Anterior cingulate cortex (tissue), 58 donors: ENCODE measurements at places on chromosomes 1 and 21.

DNA sequence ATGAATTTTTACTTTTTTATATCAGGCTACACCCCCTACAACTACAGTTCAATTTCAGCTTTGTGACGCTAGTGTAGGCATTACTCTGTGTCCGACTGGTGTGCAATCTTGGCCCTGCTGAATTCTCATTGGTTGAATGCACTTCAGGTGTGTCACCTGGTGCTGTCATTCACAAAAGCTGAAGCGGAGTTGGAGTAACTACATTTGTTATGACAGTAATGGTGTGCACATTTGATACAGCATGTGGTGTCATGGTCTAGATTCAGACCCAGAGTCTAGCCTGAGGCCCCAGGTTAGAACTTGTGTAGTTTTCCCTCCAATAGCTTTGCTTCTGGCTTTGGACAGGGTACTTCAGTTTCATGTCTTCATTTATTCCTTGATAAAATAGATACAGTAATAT, 88.7 kb downstream of the C1orf94 start:
- no peak for DNase-seq

- no peak for DNase-seq
Observed at GRCh38 chr1:198849093-198849492, 210.3 kb downstream of the PTPRC start.

DNA sequence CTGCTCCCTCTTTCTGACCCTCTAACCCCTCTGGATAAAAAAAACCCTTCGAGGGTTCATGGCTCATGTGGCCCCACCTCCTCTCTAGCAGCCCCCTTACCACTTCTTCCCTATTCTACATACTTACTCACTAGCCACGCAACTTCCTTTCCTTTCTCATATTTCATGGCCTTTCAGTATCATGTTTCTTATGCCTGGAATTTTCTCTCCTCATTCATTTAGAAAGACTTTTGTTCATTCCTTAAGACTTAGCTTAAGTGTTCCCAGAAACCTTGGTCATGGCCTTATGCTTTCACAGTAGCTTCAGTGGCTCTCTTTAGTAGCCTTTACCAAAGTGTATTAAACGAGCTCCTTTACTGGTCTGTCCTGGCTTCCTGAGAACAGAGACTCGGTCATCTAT, 6.1 kb downstream of the ACP6 start:
- DNase-seq: no peak

- DNase-seq: no peak
Observed at GRCh38 chr1:99177465-99177864, 86.8 kb upstream of the PLPPR4 start.

GRCh38 chr1:70288166-70288565, 66.4 kb downstream of the ANKRD13C start:
- no peak for DNase-seq

GRCh38 chr1:55059302-55060132, 20.2 kb downstream of the PCSK9 start:
- DNase-seq: no peak

- peak; percentile 83 for DNase-seq
Observed at GRCh38 chr1:156662005-156662799, 15.0 kb downstream of the NES start.

- DNase-seq: peak; percentile 79
Observed at GRCh38 chr1:26900001-26900814, at the start of gene GPATCH3. GPATCH3 (minus strand) TSS chr1:26900467; CDS start chr1:26900442, 25 bp downstream.

GRCh38 chr1:218462587-218462986, 117.5 kb downstream of the TGFB2 start:
- no peak for DNase-seq

- DNase-seq: no peak
Observed at GRCh38 chr21:41578716-41579115, 70.8 kb upstream of the TMPRSS2 start.

DNA sequence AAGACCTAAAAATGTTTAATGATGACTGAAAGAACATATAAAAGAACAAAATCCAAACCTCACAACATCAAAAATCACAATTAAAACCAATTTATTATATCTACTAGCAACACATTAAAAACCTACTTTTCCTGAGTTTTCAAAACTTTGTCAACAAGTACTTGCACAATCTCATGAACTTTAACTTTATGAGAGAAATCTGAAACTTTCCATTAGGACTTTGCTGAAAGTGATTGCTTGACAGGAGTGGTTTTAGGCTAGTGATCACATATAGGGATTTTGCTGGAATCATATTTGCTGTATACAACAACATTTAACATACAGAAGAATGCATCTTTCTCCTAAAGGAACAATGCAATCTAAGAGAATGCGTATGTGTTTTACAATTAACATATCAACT, 13.2 kb downstream of the HNRNPR start:
- no peak for DNase-seq

GRCh38 chr1:226988334-226988666, 48.2 kb downstream of the COQ8A start:
- DNase-seq: peak; percentile 41

DNA sequence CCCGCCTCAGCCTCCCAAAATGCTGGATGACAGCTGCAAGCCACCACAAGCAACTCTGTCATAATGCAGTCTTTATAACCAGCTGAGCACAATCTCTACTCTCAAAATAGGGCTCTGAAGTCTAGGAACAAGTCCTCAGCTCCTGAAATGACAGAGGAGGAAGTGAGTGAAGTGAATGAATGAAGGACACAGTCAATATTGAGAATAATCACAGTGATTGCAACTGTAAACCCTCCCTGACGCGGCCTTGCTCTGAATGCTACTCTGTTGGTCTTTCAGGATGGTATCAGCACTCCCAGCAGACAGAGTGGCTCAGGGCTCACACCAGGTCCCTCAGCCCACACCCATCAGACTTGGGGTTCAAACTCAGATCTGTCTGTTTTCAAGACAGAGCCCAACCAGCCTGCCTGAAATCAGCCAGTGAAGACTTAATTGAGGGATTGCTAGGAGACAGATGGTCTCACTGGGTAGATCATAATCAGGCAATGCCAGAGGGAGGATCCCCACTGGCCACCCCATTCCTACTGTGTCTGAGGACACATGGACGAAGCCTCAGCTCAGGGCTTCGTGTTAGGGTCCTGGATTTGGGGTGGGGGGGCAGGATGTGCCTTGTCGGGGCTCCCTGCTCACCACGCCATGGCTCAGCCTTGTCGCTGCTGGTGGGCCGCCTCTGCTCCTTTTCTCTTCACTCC, 20.9 kb downstream of the RNF187 start:
- DNase-seq: no peak

DNA sequence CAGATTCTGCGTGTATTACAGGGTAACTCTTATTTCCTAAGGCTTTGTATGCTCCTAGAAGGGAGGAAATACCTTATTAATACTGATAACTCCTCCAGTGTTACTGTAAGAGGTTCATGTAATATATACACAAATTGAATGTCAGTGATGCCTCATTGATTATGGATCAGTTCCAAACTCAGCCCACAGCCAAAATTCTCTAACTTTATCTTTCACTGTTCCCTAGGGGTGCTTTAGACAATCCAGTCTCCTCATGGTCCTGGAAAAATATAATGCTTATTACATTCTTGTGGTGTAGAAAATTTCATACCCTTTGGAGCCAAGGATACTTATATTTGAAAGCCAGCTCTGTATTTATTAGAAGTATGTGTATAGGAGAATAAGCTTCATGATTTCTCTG, 73.0 kb downstream of the NGF start:
- DNase-seq: no peak

DNA sequence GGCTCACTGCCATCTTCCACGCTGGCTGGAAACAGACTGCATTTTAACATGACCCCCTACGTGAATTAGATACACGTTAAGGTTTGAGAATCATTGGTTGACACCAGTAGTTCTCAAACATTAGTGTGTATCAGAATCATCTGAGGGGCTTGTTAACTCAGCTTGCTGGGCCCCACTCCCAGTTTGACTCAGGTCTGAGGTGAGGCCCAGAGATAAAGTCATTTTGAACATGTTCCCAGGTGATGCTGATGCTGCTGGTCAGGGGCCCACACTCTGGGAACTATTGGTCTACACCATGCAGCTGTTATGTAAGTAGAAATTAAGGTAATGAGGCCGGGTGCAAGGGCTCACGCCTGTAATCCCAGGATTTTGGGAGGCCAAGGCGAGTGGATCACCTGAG, 1.3 kb downstream of the LSM10 start:
- DNase-seq: no peak

DNA sequence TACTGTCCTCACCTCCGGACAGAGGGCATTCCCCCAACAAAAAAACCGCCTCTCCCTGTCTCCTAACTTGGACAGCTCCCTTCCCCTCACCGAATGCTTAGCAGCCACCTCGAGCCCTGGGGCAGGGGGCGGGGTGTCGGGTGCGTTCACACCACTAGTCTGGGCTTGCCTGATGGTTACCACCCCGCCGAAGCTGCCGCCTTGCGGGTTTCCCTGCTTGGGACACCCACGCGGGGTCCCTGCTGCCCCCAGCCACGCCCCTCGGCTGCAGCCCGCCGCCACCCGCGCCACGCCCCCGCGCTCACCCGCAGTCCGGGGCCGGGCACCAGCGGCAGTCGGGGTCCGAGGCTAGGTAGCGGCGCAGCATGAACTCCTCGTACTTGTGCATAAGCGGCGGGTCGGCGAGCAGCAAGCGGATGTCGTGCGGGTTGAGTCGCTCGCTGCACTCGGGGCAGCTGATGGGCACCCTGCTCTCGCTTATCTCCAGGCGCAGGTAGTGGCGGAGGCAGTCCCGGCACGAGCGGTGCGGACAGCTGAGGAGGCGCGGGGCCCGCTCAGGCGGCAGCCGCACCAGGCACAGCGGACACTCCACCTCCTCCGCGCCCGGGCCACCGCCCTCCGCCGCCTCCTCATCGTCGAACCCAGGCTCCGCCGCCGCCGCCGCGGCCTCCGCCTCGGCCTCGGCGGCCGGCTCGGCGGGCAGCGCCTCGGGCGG, 706 bp downstream of the RNF19B start:
- DNase-seq: no peak

GRCh38 chr1:172357753-172358385, 62.6 kb upstream of the C1orf105 start:
- DNase-seq: no peak

- no peak for DNase-seq
Observed at GRCh38 chr1:43452789-43453441, 816 bp downstream of the HYI start.

DNA sequence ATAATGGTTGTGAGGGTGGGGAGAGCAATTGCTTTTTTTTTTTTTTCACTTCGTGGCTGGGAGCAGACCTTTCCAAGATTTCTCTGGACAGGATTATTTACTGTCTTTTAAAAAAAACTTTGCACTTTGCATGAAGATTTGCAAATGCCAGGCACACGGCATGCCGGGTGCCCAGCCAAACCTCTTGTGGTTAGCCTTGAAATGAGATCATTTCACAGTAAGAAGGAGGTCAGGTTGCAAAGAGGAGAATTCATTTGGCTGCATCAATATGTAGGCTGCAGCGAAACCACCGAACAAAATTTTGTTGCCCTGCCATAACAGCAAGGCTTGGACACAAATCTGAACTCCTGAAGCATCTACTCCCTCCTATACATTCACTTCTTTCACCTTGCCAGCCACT, 36.5 kb upstream of the KCND3 start:
- DNase-seq: no peak

DNA sequence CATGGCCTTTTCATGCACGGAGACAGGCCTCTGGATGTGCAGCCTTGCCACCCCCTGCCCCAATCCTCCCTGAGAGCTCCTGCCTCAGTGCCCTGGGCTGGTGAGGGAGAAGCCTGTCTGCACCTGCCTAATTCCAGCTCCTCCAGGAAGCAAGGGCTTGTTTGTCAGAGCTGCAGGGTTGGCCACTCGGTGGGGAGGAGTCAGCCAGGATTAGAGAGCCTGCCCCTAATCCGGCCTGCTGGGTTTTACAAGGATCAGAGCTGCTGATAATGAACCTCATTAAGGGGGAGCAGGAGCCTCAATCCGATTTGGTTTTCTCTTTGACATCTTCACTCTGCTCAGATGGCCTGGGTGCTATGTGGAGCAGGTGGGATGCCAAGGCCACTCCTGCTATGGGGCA, 31.9 kb upstream of the LHX4 start:
- DNase-seq: no peak

DNA sequence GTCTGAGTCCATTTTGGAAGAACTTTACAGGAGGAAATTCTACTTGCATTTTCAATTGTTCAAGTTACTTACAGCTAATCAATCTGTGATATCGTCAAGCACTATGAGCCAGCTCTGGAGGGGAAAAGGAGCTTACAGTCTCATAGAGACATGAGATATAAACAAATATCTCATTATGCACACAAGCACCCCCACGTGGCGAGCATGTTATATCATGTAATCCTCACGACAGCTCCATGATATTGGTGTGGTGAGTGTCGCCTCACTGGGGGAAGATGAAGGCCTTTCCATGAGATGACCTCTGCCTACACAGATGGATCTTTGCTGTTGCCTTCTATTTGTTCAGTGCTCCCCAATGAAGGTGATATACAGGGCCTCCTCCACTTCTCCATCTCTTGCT, 34.6 kb downstream of the TNR start:
- DNase-seq: no peak

DNA sequence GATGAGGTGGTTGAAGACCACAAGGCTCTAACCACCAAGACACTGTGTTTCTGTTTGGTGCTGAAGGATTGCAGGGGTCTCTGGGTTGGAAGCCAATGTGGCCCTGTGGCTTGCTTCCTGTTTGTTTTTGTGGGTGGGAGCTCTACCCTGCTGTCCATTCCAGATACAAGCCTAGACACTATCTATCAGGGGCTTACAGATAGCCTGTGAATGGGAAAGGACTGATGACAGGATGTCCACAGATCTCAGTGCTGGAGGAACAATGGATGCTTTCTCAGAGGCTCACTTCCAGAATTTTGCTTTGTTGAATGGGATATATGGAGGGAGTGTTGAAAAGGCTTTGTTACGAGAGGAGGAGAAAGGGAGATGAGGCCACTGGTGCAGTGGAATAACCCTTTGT, 69.7 kb downstream of the NOS1AP start:
- DNase-seq: no peak

DNA sequence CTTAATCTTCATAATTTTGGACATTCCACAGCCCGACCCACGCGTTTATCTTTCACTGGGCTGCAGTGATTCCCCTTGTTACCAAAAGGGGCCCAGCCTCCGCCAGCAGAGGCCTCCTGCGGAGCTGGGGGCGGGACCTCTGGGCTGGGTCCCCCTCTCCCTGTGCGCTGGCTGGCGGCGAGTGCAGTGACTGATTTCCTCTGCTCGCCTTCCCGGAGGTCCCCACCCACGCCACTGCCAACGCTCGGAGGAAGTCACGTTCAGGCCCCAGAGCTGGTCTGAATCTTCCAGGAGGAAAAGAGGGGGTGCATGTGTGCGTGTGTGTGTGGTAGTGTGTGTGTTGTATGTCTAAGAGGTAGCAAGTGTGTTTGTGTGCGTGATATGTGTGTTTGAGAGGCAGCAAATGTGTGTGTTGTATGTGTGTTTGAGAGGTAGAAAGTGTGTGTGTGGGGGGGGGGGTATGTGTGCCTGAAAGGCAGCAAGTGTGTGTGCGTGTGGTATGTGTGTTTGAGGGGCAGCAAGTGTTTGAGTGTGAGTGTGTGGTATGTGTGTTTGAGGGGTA, 35.0 kb upstream of the JAK1 start:
- DNase-seq: no peak

DNA sequence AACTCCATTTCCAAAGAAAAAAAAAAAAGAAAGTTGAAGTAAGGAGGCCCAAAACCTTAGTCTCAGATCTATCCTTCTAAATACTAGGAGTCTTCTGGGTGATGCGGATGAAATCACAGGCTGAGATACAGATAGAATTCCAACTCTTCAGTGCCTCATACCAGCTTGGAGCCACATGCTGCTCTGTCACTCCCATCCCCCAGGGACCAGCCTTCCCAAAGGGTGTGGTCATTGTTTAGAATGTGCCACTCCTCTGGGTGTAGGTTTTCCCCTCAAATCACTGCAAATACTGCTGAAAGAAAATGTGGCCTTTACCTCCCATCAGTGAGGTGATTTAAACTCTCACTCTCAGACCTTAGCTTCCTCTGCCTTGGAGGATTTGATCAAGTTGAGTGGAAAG, 112.9 kb downstream of the CDC7 start:
- no peak for DNase-seq
